Breast epithelium (tissue), 4 donors: ENCODE measurements at places on chromosomes 2 and 18. TPM values are rescaled to one million over a fixed set of nuclear protein-coding genes. Genes with fewer than 3 reads are reported as not detected.

DNA sequence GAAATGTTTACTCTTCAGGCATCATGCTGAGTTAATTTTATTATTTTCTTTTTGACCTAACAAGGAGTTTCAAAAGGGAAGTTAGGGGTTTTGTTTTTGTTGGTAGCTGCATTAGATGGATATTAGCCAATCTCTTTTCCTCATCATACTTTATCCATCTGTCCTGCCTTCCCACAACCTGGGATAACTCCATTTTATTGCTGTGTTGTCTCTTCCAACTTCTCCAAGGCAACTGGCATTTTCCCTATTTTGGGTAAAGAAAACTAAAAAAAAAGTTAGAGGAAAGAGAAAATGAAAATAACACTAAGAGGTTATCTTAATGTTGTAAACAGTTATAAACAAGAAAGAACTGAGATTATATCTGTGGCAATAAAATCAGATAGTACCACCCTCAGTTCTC lies 147.0 kb downstream of the PID1 start:
- no peak for DNase-seq

- no peak for DNase-seq
Observed at GRCh38 chr18:74529378-74529777, 4.9 kb upstream of the CNDP1 start.

DNA sequence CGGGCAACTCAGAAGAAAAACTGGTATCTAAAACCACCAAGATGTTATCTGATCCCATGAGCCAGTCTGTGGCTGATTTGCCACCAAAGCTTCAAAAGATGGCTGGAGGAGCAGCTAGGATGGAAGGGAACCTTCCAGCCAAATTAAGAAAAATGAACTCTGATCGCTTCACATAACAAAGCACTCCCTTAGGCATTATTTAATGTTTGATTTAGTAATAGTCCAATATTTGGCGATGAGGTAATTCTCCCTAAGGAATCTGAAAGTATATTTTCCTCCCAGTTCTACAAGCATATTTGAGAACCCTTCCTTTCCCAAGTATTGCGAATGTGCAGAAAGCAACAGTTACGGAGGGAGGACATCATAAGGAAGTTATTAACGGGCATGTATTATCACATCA lies 156.6 kb downstream of the KCNJ3 start:
- DNase-seq: no peak

- DNase-seq: no peak
Observed at GRCh38 chr2:157897106-157897971, 21.2 kb upstream of the ACVR1 start.

DNA sequence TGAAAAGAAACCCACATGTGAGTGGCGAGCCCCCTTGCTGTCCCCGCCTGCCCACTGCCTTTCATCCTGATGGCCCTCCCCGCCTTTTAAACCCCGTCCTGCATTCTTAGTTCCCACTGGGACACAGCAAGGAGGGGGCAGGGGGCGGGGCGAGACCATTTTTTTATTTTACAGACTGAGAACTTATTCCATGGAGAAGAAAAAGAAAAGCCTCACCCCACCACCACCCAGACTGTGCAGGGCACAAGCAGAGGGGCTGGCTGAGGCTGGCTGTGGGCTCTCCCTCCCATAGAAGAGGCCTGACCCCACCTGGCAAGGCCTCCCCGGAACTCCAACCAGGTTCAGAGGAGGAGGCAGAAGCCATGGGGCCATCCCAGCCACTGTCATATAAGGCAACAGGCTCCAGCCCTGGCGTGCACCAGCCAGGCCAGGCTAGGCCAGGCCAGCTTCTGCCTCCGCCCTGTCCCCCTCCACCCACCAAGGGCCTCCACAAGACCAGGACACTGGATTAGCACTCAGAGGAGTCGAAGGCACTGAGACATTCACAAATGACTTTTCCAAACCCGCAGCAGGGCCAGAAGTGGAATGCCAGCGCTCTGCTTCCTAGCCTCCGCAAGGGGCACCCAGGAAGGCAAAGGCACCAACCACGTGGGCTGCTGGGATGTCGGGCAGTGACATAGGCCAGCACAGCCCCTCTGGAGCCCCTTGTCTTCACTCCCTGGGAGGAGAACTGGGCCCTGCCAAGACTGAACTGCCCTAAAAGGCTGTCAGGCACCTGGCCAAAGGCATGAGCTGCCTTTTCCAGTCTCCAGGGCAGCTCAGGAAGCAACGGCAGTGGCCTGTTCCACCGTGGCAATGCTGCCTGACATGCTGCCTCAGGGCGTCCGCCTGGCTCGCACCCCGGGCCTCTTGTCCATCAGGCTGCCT lies 37.5 kb upstream of the SEMA4C start:
- DNase-seq: peak; percentile 89

- DNase-seq: peak; percentile 53
Observed at GRCh38 chr2:230326453-230327417, at the start of gene SP140L. Gene SP140L, plus strand, starts transcription at chr2:230327193. Its CDS starts 77 bp downstream, at chr2:230327270.

TMEM18 gene
- total RNA-seq: 27.4 TPM

DNA sequence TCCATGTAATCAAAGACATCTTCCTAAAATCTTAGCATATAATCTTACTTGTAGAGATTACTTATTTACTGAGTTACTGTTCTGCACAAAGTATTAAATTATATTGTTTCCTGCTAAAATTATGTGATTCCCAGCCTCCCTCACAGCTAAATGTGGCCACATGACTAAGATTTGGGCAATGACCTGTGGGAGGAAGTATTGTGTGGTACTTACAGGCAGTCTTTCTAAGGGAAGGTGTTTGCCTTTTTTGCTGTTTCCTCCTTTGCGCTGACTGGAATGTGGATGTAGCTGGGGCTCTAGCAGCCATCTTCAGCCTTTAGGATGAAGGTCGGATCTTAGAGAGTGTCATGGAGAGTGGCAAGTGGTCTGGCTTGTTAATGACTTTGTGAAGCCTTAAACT lies 146.3 kb upstream of the APCDD1 start:
- no peak for DNase-seq

DNA sequence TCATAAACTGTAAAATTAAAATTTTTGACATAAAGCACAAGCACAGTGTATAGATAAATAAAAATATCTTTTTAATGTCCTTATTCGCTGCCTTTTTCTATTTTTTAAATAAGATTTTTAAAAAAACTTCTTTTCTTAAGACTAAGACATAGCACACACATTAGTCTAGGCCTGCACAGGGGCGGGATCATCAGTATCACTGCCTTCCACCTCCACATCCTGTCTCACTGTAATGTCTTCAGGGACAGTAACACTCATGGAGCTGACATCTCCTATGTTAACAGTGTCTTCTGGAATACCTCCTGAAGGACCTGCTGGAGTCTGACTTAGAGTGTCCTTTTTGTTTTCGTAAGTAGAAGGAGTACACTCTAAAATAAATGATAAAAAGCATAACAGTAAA lies 33.0 kb downstream of the VAPA start:
- no peak for DNase-seq

DNA sequence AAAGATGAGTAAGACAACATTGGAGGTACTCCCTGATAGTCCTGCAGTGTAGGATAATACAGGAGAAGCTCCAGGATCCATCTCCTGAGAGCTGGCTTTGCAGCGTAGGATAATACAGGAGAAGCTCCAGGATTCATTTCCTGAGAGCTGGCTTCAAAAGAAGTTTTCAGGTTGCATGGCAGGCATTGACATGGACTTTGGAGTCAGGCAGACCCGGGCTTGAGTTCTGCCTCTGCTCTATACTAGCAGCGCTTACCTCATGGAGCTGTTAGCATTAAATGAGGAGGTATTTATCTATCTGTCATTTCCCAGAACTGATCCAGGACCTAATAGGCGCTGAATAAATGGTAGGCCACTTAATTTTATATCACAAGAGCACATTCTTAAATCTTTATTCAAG lies 97.8 kb downstream of the FMNL2 start:
- no peak for DNase-seq

- no peak for DNase-seq
Observed at GRCh38 chr2:108571286-108571685, 37.0 kb downstream of the LIMS1 start.

TFCP2L1 gene
- total RNA-seq: 90.3 TPM

DNA sequence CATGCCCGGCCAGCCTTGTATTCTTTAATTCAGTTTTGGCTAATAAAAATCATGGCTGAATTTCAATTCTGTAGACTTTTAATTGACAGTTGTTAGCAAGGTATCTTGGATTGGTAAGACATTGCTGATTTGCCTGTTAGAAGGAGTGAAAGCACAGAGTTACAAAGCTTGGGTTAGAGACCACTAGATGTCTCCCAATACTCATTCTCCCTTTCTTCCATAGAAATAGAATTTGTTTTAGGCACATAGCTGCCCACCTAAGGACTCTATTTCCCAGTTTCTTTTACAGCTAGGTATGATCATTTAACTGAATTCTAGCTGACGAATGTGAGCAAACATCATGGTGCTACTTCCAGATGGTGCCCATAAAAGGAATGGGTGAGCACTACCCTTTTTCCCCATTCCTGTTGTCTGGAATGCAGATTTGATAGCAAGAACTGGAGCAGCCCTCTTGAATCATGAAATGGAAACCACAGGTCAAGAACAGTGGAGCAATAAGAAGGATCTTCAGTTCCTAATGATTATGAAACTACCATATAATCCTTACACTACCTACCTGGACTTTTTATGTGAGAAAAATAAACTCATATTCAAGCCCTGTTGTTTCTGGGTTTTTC lies 17.5 kb downstream of the PECR start:
- DNase-seq: no peak

- DNase-seq: no peak
Observed at GRCh38 chr18:2337552-2338141, 233.7 kb downstream of the METTL4 start.

GRCh38 chr18:77032181-77032701 lies 100.3 kb downstream of the MBP start:
- DNase-seq: no peak

DNA sequence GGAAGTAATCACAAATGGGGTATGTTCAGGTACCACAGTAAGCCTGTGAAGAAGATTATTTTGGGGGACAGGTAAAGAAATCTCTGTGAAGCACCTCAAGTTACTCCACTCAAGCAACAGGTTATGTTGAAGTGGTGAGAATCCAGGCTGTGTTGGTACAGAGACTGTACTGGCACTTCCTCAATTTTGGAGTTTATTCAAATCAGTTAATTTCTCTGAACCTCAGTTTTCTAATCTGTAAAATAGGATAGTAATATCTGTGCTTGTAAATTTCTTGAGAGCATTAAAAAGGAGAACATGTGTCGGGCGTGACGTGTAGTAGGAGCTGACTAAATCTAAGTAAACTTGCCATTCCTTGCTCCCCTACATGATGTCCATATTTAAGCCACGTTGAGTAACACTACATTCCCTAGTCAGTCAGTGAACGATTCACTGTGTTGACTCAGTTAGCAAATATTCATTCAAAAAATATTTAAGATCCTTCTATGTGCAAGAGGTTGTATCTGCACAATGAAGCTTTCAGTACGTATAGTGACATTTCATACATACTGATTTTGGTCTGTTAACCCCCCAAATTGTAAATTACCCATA lies 504.2 kb downstream of the ZEB2 start:
- no peak for DNase-seq

DSC2 gene
- total RNA-seq: 8.0 TPM

FARP2 gene
- total RNA-seq: 34.4 TPM

DNA sequence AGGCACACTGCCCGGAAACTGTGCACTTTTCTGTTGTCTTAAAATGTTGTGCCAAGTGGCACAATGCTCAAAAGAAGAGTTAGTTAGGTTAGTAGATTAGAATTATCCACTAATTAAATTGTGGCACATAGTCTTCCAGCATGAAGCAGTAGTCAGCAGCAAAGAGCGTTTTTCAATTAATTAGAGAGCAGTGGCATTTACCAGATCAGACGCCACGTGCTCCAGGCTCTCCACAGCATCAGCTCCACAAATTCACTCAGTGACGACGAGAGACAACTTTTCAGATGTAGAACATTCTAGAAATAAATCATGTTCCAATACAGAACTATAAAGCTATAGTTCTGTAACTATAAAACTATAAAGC lies 16.4 kb upstream of the RTTN start:
- no peak for DNase-seq

GRCh38 chr18:62506495-62507143 lies 16.2 kb upstream of the ZCCHC2 start:
- no peak for DNase-seq

GRCh38 chr18:36628435-36629137 lies 200.2 kb downstream of the TPGS2 start:
- no peak for DNase-seq

DNA sequence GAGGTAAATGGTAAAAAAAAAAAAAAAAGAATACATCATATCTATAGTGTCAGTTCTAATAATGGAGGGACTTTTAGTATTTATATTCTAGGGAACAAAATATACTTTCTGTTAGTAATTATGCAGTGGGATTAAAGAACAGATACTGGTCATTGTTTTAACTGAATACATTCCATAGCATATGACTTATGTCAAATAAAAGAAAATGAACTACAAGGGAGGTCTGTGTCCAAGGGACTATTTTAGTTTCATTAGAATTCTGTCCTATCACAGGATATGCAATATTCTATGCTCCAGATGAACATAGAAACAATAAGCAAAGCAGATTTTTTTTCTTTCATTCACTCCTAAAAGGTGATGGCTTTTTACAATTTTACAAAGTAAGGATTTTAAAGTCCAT lies 154.2 kb upstream of the ZEB2 start:
- no peak for DNase-seq
